Skeletal muscle tissue (tissue), 5 donors: ENCODE measurements at places on chromosomes 6 and 20. TPM values are rescaled to one million over a fixed set of nuclear protein-coding genes. Genes with fewer than 3 reads are reported as not detected.

ID4 gene
- total RNA-seq, result 12.5 TPM

RIMS4 gene
- total RNA-seq, result 3.1 TPM

MEP1A gene
- not detected for total RNA-seq

SMPDL3A gene
- total RNA-seq, result 11.0 TPM
